ENCODE measurements at places on chromosomes 2 and 18. TPM values are rescaled to one million over a fixed set of nuclear protein-coding genes. Genes with fewer than 3 reads are reported as not detected.

GRCh38 chr2:142966284-142966683 lies 88.8 kb downstream of the KYNU start:
- no peak for DNase-seq

GRCh38 chr2:86301009-86301408 lies 36.4 kb downstream of the REEP1 start:
- no peak for DNase-seq

DNA sequence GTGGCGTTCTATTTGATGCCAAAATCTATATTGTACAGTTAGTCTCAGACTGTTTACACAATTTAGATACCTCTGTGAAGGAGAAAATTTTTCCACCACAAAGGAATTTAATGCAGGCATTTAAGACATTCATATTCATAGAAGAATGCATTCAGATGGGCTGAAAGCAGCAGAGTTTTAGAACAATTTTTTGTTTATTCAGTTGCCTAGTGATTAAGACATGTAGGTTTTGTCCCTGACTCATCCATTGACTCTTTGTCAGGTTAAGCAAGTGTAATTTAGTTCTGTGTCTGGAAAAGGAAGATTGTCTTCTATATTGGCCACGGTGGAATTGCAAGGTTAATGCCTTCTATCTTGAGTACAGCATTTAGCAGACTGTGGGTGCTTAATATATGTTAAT lies 515.0 kb downstream of the PARD3B start:
- DNase-seq: no peak

GRCh38 chr2:217981084-217981730 lies 21.6 kb downstream of the TNS1 start:
- peak; percentile 57 for DNase-seq

DNA sequence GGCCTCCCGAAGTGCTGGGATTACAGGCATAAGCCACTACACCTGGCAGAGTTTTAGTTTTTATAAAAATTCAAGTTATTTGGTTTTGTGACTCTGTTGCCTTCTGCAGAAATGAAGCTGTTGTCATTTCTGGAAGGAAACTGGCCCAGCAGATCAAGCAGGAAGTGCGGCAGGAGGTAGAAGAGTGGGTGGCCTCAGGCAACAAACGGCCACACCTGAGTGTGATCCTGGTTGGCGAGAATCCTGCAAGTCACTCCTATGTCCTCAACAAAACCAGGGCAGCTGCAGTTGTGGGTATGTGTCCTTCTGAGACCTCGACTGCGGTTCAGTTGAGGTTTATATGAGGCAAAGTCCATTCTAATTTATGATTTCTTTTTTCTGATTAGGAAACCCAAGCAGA lies 7.2 kb downstream of the MTHFD2 start:
- peak; percentile 76 for DNase-seq

DNA sequence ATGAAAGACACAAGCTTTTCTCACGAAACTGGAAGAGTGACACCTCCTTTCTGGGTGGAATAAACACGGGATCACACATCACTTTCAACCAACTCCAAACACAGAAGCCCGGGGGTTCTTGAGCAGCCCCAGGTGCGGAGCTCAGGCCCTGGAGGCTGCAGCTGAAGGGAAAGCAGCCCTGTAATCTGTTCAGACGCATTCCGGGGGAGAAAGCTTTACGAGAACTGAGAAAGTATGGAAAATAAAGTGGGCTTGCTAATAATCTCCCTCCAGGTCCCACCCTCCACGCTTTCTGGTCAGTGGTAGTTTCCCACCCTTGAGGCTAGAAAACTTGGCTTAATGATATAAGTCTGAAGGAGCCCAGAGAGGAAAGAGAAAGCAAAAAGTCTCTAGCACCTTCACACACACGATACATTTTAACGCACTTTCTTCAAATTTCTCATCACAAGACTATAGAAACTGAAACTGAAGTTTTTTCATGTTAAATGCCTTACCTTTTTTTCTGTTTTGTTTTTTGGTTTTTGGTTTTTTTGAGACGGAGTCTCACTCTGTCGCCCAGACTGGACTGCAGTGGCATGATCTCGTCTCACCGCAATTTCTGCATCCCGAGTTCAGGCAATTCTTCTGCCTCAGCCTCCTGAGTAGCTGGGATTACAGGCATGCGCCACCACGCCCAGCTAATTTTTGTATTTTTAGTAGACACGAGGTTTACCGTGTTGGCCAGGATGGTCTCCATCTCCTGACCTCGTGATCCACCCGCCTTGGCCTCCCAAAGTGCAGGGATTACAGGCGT lies 141.3 kb downstream of the AFF3 start:
- no peak for DNase-seq

Gene ZNF2
- total RNA-seq: 4.5 TPM

Gene WDR54
- 20.1 TPM for total RNA-seq

Gene POLE4
- total RNA-seq: 26.6 TPM

DNA sequence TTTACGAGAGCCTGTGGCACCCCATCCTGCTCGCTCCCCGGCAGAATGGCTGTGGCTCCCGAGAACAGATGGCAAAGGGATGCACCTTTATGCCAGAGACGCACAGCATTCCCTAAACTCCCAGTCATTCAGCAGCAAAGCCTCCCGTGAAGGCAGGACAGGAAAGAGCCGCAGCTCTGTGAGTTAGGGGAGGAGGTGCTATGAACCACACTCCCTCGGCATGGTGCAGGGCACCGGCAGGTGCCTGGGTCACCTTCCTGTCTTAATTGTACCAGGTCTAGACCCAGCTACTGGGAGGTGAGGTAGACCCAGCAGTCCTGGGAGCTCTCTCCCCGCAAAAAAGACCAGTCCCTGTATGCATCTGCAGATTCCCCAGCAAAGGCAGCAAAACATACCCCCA lies 149.8 kb downstream of the TWIST2 start:
- DNase-seq: no peak

- DNase-seq: no peak
These were observed 366.7 kb downstream of the LRRTM4 start for GRCh38 chr2:77155511-77155910.

DNA sequence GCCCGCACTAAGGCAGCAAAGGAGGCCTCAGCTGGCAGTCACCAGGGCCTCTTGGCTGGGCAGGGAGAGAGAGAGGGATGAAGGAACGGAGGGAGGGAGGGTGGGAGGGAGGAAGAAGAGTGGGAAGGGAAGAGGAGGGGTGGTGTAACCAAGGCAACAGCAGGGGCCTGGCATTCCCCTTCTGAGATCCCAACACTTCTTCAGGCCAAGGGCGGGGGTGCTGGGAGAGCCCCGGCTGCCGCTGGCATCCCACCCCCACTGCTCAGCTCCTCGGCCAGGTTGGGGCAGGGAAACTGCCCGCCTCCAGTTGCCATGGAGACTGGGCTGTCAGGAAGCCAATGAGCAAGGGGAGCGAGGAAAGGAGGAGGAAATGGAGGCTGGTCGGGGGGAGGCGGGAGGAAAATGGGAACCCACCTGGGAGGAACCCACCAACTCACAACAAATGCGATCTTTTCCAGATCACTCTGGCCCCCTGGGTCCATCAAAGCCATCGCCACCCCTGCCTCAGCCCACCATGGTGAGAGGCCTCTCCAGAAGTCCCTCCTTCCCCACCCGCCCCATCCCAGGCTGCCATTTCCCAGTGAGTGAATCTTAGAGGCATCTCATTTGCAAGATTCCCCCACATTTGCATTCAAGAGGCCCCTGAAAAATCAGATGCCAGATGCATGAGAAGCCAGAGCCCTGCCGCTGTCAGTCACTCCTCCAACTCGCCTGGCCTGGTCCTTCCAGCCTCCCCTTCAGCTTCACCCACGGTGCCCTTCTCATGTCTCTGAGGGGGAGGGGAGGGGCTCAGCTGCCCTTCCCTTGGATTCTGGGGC lies 12.4 kb downstream of the SH2D6 start:
- DNase-seq: no peak

Gene RRM2
- 12.9 TPM for total RNA-seq

DNA sequence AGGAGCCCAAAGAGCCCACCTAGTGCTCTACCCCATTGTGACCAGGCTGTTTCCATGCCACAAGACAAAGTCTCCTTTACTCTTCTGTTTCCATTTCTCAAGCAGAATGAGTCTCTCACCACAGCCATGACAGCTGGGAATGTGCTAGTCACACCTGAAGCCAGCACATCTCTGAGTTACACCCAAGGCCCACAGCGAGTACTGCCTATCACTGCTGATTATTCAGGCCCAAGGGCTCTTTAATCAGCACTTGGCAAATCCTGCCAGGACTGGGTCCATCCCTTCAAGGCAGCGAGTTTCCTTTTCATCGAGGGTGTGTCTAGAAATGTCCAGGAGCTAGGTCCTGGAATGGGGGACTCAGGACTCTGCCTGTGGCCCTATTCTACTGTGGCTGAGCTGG lies 14.6 kb upstream of the PPP1R1C start:
- DNase-seq: no peak

Gene TXNL4A
- total RNA-seq: 77.1 TPM

- no peak for DNase-seq
These were observed 139.4 kb downstream of the OSR1 start for GRCh38 chr2:19219060-19219459.

GRCh38 chr2:43332653-43333052 lies 106.2 kb upstream of the ZFP36L2 start:
- no peak for DNase-seq

- no peak for DNase-seq
These were observed 108.3 kb upstream of the PPP1CB start for GRCh38 chr2:28643327-28643726.

Gene KLF7
- 16.8 TPM for total RNA-seq

Gene PSMA8
- 1.3 TPM for total RNA-seq

DNA sequence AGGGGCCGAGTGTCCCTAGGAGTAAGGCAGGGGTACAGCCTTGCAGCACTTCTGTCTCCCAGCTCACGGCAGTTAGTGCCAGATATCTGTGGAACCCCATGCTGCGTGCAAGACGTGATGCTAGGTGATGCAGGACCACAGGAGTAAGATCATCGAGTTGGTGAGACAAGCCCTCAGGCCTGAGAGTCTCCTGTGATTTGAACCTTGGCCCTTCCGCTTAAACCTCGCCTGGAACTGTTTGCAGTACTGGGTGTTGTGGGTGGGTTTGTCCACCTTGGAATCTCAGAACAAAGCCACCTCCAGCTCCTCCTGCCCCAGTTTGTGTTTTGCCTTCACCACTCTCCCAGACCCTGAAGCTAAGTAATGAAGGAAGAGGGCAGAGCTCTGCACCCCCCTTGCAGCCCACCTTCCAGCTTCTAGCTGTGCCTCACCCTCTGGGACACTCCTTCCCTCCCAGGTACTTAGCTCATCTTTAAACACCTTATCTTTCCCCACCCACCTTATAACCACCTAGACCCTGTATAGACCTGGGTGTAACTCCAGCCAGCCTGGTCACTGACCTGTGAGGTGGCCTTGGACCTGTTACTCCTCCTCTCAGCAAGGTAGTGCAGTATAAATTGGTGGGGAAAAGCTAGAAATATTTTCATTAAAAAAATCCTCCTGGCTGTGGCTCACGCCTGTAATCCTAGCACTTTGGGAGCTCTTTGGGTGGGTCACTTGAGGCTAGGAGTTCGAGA lies 6.6 kb downstream of the CNNM4 start:
- no peak for DNase-seq

GRCh38 chr2:237670641-237671040 lies 43.3 kb downstream of the LRRFIP1 start:
- no peak for DNase-seq

Gene ADD2
- total RNA-seq: 0.69 TPM

Gene MC2R
- total RNA-seq: not detected

Gene WDFY1
- 37.2 TPM for total RNA-seq

DNA sequence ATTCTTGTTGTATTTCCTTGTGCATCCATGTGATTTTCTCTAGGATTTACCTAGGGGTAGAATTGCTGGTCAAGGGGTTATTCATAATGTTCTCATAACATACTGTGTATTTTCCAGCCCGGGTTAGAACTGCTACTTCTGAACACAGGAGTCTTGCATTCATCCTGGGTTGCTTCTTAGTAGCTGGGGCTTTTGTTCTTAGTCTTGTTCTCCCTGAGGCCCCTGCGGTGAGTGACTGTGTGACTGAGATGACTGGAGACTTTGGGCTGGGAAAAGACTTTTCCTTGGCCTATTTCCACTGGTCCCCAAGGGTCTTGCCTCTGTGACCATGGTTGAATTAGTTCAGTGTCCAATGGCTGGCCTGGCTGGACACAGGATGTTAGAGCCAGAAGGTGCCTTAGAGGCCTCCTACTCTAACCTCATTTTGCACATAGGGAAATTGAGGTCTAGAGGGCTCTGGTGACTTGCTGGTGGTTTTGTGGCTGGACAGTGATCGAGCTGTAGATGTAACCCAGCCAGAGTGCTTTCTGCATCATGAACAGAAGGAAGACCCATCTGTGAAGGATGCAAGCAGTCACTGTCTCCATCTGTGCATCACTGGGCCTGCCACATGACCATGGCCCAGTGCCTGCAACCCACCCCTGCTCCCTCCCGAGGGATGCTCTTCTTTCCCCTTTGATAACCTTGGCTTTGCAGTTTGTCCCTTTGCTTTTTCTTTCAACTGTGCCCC lies 233.3 kb downstream of the FHOD3 start:
- DNase-seq: no peak

DNA sequence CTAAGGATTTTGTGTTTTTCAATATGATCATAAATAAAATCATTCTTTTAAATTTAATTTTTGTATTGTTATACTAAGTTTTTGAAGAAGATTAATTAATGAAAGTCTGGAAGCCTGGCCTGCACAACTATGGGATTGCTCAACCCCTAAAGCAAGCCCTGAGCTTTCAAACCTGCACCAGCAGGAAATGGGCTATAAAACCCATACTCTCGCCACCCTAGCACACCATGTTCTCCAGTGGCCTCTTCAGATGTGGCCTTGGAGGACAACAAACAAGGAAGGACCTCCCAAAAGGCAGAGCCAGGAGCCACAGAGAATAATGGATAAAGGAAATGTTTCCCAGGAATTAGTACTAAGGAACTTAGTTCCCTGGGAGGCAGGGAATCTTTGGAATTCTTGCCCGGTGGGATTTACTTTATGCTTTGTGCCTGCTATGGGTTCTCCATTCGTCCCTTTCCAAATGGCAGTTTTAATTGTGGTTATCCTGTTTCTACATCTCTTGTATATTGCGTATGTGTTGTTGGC lies 212.5 kb downstream of the ZFP36L2 start:
- no peak for DNase-seq

DNA sequence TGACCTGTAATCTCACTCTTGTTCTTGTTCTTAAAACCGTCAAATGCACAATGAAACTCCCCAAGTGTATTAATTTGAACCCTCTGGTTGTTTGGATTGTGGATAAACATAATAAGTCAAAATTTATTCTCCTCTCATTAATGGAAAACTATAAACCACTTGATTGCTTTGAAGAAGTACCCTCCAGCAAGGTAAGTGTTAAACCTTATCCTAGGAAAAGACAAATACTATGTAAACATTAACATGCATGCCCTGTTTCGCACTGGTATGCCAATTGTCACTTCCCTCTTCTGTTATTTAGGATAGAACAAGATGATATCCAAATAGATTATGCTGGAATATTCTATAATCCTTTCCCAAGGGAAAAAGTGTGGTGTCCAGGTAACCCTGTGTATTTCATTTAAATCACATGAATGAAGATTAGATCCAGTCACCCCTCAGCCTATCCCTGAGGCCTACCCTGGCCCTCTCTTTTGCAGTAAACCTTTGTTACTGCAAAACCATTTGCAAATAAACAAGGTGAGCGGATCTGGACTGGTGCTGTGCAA lies 1.3 kb downstream of the ADI1 start:
- DNase-seq: no peak

GRCh38 chr2:194842871-194843270 lies 814.2 kb upstream of the SLC39A10 start:
- DNase-seq: peak; percentile 5

Gene LRATD1
- 13.5 TPM for total RNA-seq

Measured in upper lobe of left lung (tissue), 6 donors.